ELR (cell line): ENCODE measurements at places on chromosomes 16 and 17.
A peak's percentile ranks its signal among the peaks of the same experiment; 100 is the strongest.

DNA sequence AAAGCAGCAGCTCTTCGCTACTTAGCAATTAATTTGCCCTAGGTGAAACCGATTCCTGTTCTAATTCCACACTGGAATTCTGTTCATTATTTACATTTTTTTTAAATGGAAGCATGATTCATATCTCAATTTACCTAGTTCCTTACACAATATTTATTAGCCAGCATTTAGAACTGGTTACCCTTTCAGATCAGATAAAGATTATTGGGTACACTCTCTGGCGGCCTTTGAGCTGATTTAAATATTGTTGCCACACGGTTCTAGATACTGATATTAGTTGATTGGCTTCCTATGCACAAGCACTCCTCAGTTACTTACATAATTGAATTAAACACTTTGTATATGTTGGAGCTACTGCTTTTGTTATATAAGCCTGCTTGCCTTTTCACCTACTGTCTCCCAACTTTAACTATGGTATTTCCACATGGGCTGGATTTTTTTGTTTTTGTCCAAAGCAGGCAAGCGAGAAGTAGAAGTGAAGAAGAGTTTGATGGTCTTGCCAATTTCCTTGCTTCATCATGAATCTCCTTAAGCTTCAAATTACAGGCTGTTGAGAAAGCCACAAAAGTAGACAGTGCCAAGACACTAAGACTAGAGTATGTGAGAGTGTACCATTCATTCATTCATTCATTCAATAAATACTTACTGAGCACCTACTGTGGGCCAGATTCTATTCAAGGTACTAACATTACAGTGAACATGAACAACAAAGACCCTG is 3.9 kb upstream of the ALDH3A2 start:
- no peak for DNase-seq

DNA sequence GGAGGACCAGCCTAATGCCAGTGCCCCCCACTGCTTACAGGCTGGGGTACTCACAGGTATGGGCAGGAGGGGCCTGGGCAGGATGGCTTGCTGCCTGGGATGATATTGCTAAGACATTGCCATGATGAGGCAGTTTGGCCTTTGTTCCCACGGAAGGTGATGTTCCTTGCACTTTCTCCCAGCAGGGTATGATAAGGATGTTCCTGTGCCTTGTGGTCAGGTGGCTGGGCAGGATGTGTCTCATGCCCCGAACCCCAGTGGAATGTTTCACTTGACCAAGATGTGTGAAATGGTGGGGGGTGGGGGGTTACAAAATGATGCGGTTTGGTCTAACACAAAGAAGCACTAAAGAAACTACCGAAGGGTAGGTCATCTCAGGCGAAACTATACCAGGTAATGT is 337.8 kb upstream of the ZFHX3 start:
- DNase-seq, result no peak

DNA sequence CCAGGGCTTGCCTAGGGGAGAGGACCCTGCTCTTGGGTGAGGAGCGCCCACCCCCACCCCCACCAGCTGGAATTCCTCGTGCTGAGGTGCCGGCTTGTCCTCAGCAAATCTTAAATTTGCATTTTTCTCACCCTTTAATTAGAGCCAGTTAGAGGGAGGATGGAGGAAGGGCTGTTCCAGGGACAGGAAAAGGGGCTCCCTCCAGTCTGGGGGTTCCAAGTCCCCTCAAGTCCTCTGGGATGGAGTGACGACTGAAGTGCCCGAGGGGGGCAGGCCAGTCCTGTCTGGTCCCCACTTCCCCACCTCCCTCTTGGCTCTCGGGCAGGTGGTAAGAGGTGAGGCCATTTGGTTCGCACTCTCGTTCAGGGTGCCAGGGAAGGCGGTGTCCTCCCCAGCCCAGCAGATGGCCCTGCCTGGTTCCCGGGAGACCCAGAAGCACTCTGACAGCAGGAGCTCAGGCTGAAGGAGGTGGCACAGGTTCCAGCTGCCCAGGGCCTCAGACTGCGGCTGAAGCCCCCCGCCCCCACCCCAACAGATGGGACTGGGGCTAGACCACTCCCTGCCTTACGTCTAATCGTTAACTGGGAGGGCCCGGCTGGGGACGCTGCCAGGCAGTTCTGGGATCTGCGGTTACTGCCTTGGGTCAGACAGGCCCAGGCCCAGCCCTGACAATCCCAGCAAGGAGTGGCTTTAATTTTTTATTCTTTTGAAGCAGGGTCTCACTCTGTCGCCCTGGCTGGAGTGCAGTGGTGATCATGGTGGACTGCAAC is 2.2 kb downstream of the RAB26 start:
- DNase-seq, result peak; percentile 72

DNA sequence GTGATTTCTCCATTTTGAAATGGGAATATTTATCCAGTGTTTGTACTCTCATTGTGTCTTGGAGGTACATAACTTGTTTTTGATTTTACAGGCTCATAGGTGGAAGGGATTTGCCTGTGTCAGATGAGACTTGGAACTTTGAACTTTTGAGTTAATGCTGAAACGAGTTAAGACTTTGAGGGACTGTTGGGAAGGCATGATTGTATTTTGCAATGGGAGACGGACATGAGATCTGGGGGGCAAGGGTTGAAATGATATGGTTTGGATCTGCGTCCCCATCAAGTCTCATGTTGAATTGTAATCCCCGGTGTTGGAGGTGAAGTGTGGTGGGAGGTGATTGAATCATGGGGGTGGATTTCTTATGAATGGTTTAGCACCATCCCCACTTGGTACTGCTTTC is 21.8 kb downstream of the PRDM7 start:
- DNase-seq, result no peak

- no peak for DNase-seq
Observed at GRCh38 chr17:70865993-70866804, 696.9 kb downstream of the KCNJ2 start.

GRCh38 chr16:6897876-6898485 is 434.7 kb upstream of the RBFOX1 start:
- no peak for DNase-seq

GRCh38 chr17:79038545-79039135 is 14.7 kb downstream of the C1QTNF1 start:
- DNase-seq, result peak; percentile 93

- peak; percentile 89 for DNase-seq
Observed at GRCh38 chr16:77213542-77214106, 14.4 kb downstream of the SYCE1L start.

DNA sequence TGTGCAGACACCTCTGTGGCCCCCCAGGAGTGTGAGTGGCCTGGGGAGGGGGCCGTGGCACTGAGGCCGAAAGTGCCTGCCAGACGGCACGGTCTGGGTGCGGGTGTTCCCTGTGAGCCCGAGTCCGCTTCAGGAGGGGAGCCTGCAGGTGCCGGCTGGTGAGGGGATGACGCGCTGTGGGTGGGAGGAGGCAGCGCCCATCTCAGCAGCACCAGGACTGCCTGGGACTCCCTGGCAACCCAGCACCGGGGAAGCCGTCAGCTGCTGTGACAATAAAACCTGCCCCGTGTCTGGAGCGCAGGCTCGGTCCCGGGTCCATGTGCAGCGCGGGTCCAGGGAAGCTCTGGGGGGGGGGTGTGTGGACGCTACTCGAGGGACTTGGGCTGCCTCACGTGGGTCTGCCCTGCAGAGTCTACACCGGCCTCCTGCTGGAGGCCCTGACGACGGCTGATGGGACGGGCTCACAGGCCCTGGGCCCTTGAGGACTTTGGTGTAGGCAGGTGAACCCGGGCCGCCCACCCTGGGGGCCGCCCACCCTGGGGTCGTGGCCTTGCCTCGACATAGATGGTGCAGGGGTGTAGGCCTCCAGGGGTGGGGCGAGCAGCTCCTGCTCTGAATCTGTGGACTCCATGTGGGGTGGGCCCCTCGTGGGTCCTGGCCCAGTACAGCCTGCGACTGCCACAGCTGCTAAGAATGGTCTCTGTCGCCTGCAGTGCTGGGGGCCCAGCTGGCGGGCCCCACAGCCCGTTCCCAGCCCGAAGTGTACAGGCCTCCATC is 5.9 kb upstream of the RAB40C start:
- no peak for DNase-seq

DNA sequence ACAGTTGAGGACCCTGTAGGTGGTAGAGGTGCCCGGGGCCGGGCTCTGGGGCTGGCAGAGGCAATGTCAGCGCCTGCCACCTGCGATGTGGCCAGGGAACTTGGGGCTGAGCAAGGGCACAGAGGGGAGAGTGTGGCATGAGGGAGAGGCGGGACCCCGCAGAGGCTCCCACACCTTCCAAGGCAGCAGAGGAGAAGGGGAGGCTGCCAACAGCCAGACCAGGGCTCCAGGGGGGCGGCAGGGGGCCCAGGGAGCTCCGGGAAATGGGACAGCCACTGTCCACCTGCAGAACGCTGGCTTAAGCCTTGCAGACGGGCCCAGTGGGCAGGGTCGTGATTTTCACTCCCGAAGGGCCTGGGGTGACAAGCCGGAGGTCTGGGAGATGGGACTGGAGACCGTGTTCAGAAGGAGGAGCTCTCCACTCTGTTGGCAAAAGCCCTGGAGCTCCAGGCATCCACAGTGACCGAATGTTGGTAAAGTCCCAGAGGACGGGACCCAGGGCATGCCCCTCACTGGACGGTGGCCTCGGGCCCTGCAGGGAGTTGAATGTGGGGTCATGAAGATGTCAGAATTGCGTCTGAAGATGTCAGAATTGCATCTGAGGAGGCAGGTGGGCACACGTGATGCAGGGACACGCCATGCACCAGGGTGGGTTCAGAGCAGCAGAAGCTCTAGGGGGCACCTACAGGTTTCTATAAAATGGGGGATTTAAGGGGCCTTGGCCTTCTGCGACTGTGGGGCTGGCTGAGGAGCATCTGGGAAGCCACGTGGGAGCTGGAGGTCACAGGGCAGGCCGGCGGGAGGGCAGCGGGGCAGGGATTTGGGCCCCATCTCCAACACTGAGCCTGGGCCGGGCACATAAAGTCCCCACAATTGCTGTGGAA is 18.6 kb downstream of the CD7 start:
- no peak for DNase-seq

GRCh38 chr17:45018848-45019711 is 32.4 kb downstream of the DCAKD start:
- DNase-seq, result peak; percentile 77

DNA sequence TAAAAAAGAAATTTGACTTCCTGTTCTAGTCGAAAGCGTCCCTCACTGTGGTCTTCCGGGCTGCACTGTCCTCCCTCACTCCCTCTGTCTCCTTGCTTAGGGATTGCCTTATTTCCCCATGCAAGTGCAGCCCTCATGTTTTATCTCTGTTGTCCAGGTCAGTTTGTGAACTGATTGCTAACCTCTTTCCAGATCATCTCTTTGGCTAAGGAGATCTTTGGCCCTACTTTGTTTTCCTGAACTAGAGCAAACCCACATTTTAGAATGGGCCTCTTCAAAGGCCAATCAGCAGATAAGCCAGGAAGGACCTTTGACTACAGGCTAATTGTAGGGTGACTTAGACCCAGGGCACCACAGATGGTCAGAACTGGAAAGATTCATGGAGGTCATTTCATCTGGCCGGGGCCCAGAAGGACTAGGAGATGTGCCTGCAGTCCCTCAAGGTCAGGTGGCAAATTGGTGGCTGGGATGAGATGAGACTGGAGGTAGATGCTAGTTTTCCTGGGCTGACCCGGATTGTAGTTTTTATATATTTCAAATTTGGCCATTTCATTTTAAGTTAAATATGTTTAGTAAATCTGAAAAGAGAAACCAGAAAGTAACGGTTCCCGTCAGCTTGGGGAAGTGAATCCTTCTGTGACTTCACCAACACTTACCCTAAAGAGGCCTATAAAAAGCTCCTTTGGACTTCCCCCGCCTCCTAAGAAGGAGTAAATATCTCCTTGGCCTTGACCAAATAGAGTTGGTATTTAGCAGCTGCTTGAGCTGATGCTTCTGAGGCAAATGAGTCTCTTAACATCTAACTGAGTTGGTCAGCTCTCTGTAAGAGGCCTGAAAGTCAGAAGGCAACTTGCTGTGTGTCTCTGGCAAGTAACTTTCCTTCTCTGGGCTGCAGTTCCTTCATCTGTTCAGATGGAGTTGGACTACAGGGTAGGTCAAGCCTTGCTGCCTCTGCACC is 6.2 kb upstream of the SLC25A19 start:
- no peak for DNase-seq

DNA sequence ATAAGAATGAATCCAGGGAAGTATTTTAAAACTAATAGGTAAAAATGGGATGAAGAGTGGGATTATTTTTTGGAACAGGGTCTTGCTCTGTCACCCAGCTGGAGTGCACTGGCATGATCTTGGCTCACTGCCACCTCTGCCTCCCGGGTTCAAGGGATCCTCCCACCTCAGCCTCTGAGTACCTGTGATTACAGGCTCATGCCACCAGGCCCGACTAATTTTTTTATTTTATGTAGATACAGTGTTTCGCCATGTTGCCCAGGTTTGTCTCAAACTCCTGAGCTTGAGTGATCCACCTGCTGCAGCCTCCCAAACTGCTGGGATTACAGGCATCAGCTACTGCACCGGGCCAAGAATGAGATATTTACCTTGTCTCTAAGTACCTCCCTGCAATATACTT is 22.1 kb downstream of the NSMCE1 start:
- no peak for DNase-seq

DNA sequence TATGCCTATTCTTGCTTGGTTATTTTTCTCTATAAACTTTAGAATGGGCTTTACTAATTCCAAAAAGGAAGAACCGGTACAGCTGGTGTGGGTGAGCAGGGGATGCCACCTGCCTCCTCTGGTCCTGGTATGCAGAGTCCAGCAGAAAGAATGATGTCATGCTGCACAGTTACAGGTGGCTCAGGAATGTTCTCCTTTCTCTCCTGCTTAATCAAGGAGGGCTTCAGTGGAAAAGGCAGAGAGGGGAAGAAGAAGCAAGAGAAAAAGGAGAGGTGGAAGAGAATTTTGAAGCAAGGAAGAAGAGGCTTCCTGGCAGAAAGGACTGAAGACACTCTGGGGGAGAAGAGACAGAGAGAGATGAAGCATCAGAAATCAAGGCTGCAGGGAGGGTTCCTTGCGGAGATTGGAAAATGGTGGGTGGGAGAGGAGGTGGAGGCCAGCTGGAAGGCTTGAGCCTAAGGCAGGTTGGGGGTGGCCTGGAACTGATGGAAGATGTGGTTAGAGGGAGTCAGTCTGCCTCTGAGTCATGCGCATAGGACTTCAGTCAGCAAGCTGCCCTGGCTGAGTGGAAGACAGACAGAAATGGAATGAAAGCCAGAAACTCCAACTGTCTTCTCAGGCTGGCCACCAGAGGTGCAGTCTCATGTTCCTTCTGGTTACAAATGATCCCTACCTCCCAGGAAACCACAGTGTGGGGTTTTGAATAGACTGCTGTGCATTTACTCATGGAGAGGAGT is 64.6 kb upstream of the CRHR1 start:
- DNase-seq, result peak; percentile 91

- peak; percentile 81 for DNase-seq
Observed at GRCh38 chr17:6456914-6457687, 12.8 kb downstream of the PIMREG start.
